Fibroblast of the aortic adventitia (primary cell): ENCODE measurements at places on chromosomes 2 and 18. TPM values are rescaled to one million over a fixed set of nuclear protein-coding genes. Genes with fewer than 3 reads are reported as not detected.

The EIF2AK2 gene
- 38.8 and 53.8 TPM in 2 replicates for total RNA-seq

The IL1A gene
- total RNA-seq: 0.90 TPM in 1 of 2 replicates, not detected in the other

The IL1B gene
- total RNA-seq: 2.4 TPM in 1 of 2 replicates, not detected in the other

The ACMSD gene
- total RNA-seq: not detected in 2 replicates

The DPY30 gene
- total RNA-seq: 43.6 and 77.6 TPM in 2 replicates
